ENCODE measurements at places on chromosomes 12 and 14.

GRCh38 chr12:27515671-27516070 is 8.3 kb upstream of the PPFIBP1 start:
- no peak for DNase-seq

DNA sequence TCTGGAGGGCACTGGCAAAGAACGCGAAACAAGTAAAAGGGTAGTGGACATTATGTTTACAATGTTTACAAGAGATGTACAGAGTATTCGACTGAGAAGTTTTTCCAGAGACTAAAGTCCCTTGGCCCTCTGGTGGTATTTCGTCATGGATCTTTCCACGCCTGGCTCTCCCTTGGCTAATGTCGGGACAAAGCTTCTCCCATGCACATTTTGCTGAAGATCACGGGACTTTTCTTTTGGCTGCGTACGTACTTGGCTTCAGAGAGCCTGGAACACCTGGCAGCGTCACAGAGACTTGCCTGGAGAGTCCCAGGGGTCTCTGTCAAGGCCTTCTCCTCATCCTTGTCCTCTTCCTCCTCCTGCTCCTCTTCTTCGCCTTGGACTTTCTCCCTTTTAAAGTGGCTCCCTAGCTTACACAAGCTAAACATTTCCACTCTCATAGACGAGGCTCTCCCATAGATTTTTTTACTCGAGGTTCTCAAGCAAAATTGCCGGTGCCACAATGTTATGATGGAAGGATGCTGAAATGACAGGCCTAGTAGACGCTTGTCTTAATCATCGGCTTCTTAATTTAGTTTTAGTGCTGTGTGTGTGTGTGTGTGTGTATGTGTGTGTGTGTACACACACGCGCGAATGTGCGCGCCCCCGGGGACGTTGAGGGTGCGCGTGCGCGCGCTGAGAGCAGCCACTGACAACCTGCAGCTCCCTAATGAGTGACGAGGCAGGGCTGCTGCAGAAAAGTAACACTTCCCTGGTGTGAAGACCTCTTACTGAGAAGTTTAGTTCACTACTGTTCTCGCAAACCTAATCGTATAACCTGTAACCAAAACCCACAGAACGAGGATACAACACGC is 4.9 kb upstream of the FOXG1 start:
- no peak for DNase-seq

DNA sequence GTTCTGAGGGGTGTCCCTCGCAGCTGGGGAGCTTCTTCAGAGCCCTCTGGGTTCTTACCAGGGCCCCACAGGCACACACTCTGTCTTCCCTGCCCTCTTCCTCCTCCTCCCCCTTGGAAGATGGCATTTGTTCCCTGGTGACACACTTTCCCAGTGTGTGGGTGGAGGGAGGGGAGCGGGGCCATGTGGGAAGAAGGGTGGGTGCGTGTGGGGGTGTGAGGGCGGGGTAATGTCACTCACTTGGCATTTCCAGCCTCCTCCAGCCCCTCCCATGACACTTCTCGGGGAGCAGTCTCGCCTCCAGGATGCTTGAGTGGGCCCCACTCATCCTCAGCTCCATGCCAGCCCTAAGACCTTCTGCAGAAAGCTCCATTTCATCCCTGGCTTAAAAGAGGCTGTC is 61.3 kb downstream of the ADCK1 start:
- no peak for DNase-seq

DNA sequence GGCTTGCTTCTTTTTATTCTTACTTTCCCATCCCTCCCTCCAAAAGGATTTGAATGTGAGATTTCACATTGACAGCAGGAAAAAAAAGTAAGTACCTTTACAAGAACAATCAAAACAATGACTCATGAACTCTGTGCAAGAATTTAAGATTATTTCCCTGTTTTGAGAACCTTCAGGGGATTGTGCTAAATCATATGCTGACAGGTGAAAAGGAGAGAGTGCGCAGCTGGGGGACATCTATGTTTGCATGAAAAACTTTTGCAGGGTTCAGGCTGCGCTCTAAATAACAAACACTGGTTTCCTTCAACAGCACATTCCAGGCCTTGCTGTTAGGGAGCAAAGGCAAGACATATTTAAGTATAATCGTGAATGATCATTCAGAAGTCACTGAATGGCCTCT is 27.3 kb downstream of the RERG start:
- DNase-seq, result no peak

DNA sequence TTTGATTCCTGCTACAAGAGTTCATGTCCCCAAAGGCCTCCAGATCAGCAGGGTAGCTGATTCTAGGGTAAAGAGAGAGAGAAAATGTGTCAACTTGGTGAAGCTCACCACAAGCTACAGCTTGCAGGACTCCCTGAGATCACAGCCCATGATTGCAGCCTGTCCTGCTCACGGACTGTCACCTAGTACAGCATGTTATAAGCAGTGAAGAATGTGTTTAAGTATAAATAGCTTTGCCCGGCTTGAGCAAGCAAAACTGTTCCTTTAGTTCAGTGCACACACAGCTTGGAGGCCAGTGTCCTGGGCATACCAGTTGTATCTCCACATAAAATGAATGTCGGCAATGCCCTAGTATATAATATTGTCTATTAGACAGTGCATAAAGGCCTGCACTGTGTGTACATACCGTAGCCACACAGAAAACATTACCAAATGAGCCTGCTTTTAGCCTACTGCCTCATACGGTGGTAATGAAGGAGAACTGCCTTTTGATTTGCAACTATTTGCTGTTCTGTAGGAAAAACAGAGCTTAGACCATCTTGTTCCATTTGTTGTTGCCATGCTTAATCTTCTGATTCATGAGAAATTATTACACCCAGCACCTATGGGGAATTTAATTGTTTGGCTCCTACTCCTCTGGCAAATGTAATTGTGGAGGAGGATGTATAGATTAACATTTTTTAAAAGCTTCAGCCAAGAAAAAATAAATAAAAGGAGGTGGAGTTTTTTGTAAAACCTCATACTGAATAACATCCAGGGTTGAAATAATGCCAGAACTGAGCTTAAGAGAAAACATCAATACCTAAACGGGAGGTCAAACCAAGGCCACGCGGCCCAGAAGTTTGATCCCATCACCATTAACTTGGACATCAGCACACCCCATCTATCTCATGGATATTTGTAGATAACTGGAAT is 108.1 kb upstream of the G2E3 start:
- DNase-seq, result no peak

DNA sequence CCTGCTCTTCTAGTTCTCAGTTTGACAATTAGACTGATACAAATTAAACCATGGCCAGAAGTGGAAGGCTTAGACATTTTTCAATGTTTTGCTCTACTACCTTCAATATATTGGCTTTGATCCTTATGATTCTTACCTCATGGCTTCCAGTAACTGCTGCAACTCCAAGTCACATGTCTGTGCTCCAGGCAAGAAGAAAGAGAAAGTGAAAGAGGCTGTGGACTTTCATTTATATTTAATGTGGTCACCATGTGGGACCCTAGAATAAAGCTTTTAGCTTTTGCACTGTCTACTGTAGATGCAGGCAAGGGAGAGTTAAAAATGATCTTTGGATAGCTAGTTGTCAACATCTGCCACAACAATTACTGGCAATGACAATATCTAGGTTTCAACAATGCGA is 214.3 kb upstream of the PDE3A start:
- no peak for DNase-seq

- DNase-seq, result no peak
These were observed 85.0 kb downstream of the SYNE3 start for GRCh38 chr14:95431199-95432143.

DNA sequence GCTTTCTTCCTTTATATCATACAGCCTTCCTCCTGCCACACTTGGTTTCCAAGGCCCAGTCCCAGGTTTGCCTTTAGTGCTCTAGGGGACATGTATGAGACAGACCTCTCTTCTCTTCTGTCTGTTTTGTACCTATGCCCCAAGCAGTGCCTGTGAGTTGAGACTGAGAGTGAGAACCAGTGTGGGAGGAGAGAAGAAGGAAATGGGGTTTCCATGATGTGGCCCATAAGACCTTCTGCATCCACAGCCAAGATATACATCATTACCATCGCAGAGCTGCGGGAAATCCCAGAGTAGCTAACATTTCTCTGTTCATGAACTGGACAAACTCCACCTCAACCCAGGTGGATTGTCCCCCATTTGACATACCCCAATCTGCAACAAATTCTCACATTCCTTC is 2.8 kb downstream of the TESPA1 start:
- no peak for DNase-seq

DNA sequence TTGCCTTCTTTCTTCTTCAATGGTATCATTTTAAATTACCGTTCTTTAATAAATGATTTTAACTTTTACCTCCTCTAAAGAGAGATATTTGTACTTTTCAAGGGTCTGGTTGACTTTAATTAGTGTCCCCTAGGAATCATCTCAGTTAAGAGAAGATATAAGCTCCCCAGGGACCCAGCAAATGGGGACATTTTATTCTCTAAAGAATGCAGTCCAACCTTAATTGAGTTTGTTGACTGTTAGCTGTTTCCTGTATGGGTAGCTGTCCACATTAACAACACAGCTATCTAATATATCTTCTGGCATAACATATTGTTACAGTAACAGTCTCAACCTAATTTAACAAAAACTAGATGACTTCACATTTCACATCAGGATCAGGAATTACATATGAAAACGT is 241.6 kb upstream of the NPAS3 start:
- no peak for DNase-seq

DNA sequence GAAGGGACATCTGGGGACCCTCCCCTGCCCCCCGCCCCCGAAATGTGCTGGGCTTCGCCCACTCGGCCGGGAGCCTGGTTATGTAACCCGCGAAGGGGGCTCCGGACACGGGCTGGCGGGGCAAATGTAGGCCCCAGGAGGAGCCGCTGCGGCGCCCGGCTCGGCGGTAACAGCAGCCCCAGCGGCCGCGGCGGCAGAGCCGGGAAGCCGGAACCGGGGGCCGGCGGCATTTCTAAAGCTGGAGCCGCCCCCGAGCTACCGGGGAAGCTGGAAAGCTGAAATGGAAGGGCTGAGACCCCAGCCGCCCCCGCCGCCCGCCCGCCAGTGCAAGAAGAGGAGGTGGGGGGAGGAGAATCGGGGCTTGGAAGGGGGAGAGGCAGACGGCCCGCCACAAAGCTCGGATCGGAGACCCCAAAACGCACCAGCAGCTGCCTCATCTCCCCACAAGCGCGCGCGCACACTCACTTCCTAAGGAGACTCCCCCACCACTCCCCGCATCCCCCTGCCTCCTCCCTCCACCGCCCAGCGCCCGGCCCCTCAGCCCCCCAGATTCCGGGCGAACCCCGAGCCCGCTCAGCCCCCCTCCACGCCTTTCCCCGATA is 1.5 kb downstream of the KDM2B start:
- no peak for DNase-seq

- DNase-seq, result no peak
These were observed 199.3 kb downstream of the SLC41A2 start for GRCh38 chr12:104758771-104759170.

GRCh38 chr12:26636710-26637328 is 196.2 kb downstream of the ITPR2 start:
- no peak for DNase-seq

DNA sequence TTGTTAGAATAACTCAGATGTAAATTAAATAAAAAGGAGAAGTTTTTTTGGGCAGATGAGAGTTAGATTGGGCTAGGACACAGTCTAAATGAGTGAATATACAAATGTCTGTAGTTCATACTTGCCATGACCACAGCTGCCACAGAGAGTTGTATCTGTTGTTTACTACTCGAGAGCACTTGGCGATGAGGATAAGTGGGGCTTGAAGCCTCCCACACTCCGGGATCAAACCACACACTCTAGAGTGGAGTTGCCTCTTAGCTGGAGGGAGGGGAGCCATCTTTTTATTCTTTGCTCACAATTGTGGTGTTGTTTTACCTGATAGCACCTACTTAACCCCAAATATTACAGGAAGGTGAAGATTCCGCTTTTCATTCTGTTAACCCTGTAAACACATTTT is 27.5 kb downstream of the BEST3 start:
- DNase-seq, result no peak

DNA sequence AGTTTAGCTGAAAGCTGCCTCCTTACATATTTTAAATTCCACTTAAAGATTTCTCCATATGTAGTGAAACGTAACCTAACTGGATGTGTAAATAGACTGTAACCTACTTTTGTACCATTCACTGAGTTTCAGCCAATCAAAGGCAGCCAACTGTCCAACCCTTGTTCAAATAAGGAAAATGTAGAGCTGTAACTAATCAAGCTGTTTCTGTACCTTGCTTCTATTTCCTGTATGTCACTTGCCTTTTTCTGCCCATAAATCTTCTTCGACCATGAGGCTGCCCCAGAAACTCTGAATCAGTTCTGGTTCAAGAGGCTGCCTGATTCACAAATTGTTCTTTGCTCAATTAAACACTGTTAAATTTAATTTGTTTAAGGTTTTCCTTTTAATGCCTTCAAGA is 6.3 kb downstream of the SLC7A8 start:
- no peak for DNase-seq

DNA sequence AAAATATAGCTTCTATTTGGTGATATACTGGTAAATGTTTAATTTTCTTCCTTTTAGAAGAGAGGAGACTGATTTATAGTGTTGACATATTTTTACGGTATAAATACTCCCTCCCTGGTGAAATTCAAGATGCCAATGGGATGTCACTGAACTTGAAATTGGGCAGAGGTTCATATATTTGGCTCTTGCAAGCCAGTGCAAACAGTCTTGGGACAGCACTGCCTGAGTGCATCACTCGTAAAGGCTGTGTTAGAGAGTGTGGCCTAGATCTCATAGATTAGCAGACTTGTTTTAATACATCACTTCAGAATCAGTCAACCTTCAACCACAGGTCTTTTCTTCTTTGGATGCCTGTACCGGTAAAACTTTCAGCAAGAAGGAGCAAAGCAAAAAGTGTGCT is 681.0 kb downstream of the NRXN3 start:
- no peak for DNase-seq

- no peak for DNase-seq
These were observed 56.0 kb downstream of the FBXO34 start for GRCh38 chr14:55327179-55327578.

- DNase-seq, result no peak
These were observed 17.4 kb upstream of the KRT7 start for GRCh38 chr12:52215587-52216031.

- DNase-seq, result no peak
These were observed 10.9 kb upstream of the TESC start for GRCh38 chr12:117109943-117110635.

DNA sequence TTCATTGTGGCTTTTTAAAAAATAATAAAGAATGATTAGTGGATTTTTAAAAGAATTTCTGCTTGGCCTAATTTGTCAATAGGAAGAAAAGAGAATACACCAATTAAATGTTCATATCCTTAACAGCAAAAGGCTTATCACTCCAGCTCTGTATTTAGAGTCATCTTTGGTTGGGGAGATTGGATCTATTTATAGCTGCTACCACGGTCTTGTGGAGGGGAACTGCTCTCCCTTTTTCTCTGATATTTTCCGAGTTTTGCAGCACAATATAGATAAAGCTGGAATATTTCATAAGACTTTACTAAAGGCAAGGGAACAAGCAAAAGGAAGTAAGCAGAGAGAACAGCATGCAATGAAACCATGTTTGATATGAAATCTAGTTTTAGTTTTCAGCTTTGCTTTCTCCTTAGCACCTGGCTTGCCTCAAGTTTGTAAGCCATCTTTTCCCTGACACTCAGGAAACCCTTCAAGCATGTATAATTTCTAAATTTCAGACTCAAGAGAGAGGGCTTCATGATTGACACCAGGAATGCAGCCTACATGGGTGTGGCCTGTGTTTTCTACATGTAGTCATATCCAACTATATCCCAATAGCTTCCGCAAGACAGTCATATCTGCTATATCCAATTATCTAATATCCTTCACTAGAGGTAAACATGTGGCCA is 35.2 kb downstream of the BRMS1L start:
- DNase-seq, result no peak

- DNase-seq, result no peak
These were observed 437.9 kb downstream of the BCL11B start for GRCh38 chr14:98834119-98834518.

- DNase-seq, result no peak
These were observed 3.8 kb downstream of the POMT2 start for GRCh38 chr14:77316872-77317301.
